RWPE1 (cell line): ENCODE measurements at places on chromosomes 2 and 18.
A peak's percentile ranks its signal among the peaks of the same experiment; 100 is the strongest.

GRCh38 chr2:112255875-112256274, 1.0 kb upstream of the ZC3H8 start:
- no peak for DNase-seq

DNA sequence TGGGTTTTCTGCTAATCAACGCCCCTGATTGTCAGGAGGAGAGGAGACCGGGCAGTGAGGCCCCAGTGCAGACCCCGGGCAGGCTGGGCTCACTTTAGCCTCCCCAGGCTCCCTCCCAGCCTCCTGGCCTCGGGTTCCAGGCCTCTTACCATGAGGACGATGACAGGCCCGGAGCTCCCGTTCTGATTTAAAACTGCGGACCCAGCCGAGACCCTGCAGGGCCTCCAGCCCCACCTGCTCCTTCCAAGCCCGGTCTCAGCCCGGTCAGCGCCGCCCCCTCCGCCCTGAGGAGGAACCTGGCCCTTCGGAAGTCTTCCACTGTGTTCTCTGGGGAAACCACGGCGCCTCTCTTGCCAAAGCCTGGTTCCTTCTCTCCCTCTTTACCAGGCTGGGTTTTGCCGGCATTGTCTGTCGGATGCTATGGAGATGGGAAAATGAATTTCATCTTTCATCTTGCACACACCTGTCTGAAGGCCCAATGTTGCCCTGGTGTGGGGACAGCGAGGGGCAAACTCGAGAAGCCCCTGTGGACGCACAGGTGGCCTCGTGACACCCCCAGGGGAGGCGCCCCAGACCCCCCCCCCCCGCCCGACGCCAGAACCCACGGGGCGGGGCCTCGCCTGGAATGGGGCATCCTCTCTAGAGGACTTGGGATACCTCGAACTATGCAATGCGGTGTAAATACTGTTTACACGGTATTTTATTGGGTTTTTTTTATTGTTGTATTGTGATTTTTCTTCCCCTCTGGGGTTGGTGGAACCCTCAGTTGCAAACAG, 37.7 kb upstream of the CTDP1 start:
- DNase-seq = no peak

DNA sequence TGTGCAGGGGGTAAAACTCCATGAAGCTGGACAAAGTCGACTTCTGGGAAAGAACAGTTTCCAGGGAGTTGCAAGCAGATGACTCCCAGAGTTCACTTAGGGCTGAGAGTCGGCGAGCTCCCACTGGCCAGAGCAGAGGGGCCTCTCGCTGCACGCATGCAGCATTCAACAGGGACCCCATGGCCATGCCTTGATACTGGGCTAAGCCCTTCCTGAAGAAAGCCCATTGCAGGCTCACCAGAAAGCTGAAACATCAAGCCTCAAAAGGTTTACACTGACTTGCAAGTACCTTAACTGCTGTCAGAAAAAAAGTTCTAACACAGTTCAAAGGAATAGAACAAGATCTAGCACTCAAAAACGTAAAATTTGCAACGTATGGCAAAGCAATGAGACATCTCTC, 56.4 kb downstream of the NDUFA10 start:
- no peak for DNase-seq

GRCh38 chr2:67649331-67650261, 252.5 kb downstream of the ETAA1 start:
- peak; percentile 8 for DNase-seq

DNA sequence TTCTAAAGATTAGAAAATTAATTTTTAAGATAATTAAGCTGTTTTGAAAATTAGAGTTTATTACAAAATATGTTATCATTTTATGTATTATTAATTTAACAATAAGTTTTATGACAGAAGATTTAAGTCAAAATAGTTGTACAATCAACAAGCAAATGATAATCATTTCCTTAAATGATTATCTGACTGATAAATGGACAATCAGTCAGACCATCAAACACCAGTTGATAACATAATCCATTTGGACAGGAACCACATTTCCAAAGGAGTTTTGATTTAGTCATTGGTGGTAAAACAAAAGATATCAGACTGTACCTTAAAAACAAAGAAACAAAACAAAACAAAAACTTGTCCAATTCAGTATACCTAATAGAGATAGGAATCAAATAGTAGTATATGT, 1.9 kb downstream of the TFPI start:
- DNase-seq = no peak

DNA sequence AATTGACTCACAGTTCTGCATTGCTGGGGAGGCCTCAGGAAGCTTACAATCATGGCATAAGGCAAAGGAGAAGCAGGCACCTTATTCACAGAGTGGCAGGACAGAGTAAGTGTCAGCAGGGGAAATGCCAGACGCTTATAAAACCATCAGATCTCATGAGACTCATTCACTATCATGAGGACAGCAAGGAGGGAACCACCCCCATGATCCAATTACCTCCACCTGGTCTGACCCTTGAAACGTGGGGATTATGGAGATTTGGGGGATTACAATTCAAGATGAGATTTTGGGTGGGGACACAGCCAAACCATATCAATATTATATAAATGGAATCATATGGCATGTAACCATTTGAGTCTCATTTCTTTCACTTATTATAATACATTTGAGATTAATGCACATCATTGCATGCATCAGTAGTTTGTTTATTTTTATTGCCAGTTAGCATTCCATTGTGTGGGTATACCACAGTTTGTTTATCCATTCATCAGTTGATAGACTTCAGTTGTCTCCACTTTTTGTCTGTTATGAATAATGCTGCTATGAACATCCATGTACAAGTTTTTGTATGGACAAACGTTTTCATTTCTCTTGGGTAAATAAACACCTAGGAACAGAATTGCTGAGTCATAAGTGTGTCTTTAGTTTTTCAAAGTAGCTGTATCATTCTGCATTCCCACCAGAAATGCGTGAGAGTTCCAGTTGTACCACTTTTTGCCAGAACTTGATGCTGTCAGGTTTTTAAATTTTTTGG, 5.8 kb upstream of the SRBD1 start:
- peak; percentile 12 for DNase-seq

- DNase-seq = peak; percentile 46
These were observed 212.1 kb upstream of the NCKAP5 start for GRCh38 chr2:133780099-133780996.

DNA sequence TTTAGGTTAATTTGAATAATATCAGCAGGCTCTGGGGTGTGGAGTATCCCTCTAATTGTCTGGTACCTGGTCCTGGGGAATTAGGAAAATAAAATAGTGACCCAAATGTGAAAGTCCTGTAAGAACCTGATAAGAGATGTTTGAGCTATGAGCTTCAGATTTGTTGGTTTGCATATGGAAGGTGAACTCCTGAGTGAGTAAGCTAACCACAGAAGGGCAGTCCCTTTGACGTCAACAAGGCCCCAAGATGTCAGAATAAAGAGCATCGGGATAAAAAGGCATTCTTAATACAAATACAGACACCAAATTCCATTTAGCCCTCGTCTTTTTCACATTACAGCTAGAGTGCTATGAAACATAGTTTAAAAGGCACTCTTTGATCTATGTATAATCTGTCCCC, 1366.3 kb upstream of the TMEFF2 start:
- no peak for DNase-seq

DNA sequence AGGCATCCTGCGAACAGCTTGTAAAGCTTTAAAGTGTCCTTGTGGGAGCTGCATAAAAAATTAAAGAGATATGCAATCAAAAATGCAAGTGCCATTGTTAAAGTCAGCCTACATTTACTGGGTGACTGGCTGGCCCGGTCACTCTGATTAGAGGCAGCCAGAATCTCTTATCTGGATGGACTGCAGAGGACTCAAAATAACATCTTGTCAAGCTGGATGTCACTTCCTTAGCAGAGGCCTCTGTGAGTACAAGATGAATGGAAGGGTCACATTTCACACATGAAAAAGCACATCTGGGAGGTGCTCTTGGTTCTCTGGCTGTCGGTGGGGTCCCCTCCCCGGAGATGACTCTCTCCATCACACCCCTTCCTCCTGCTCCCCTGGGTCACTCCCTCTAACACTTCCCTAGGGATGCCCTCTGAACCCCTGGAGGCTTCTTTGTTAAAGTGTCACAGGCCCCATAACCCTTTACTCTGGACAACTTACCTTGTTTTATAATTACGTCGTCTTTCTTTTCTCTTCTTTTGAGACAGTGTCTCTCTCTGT, 122.1 kb downstream of the SH3BP4 start:
- DNase-seq = no peak

GRCh38 chr2:17661460-17661859, 92.2 kb downstream of the SMC6 start:
- DNase-seq = no peak

DNA sequence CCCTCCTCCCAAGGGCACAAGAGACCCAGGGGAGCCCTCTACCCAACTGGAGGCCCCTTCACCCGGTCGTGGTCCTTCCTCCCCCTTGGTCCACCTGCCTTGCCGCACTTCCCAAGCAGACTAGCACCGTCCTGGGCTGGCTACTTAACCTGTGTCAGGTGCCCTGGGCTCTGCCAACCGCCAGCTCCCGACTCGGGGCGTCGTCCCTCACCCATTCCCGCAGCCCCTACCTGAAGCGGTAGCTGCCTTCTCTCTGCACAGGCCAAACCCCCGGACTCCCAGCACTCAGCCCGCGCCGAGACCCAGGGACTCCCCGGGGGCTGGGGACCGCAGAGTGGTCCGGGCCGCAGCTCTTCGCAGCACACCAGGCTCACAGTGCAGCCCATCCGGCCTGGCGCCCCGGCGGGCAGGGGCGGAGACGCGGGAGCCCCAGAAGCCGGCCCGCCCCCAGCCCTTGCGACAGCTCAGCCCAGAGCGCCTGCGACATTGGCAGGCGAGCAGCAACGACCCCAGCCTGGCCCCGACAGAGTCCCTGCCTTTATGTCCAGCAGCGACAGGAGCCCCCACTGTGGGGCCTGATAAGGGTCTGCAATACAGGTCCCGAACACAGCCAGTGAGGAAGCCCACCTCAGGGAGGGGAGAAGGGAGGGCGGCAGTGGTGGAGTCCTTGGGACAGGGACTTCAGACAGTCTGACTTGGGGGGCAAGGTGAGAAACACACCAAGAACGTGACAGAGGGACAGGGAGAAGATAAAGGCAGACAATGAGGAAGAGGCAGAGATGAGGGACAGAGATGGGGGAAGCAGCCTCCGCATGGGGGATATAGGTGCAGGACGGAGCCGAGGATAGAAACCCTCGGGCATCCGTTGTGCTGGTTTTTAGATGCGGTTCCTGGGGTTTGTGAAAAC, 31.0 kb upstream of the TNS1 start:
- no peak for DNase-seq

- peak; percentile 78 for DNase-seq
These were observed 1.1 kb downstream of the HK2 start for GRCh38 chr2:74834792-74835755.

DNA sequence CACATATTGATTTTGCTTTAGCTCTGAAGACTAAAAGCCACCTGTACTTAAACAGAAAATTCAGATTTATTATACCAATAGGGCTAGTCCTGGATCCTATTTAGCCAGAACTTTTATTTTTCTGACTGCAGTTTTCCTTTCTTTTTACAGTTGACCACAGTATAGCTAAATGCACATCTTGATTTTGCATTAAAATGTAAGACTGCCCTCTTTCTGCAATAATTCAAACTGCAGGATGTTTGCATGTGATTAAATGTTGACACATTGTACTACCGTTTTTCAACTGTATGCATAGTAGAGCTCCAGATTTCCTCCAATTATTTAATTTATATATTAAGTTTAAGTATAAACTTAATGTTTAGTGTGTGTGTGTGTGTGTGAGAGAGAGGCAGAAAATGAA, 1262.9 kb downstream of the SUCLG1 start:
- peak; percentile 26 for DNase-seq

DNA sequence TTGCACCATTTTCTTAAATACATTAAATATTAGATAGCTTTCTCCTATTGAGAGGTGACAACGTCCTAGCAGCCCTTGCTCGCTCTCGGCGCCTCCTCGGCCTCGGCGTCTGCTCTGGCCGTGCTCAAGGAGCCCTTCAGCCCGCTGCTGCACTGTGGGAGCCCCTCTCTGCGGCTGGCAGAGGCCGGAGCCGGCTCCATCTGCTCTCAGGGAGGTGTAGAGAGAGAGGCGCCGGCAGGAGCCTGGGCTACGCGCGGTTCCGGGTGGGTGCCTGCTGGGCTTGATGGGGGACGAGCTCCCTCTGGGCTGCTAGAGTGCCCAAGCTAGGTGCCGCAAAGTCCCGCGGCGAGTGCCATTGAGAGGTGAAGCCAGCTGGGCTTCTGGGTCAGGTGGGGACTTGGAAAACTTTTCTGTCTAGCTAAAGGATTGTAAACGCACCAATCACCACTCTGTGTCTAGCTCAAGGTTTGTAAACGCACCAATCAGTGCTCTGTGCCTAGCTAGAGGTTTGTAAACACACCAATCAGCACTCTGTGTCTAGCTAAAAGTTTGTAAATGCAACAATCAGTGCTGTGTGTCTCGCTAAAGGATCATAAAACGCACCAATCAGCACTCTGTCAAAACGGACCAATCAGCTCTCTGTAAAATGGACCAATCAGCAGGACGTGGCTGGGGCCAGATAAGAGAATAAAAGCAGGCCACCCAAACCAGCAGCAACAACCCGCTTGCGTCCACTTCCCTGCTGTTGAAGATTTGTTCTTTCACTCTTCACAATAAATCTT, 3.1 kb downstream of the RPRD1A start:
- no peak for DNase-seq

DNA sequence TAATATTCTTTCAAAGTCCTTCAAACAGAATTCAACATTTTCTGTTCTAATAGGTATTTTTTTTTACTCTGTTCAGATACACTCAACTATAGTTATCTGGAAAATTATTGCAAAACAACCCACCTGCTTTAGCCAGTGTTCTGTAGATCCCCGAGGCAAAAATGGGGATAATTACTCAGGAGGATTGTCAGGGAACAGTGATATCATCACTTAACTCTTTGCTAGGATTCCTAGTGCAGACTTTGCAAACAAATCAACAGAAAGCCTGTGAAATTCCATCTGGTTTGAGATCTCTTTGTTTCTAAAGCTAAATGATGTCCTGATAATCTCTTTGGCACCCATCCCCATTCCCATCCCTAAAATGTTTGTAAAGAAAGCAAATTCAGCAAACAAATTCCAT, 413.6 kb upstream of the MEIS1 start:
- peak; percentile 36 for DNase-seq

DNA sequence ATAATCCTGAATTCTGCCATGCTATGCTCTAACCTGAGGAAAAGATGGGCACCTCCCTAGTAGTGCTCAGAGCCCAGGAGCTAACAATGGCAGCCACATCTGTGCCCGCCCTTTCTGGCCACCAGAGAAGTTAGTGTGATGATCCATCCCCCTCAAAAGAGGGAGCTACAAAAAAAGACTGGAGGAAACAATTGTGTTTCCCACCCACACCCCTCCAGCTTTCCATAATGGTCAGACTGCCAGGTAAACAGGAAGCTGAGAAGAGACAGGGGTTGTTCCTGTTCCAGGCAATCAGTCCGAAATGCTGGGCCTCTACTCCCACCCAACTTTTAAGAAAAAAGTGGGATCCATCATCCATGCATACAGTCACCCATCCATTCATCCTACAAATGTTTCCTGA, 3.2 kb downstream of the TBC1D8 start:
- no peak for DNase-seq

GRCh38 chr2:77270433-77270832, 251.7 kb downstream of the LRRTM4 start:
- peak; percentile 1 for DNase-seq
